ENCODE measurements at places on chromosomes 3 and 15.

DNA sequence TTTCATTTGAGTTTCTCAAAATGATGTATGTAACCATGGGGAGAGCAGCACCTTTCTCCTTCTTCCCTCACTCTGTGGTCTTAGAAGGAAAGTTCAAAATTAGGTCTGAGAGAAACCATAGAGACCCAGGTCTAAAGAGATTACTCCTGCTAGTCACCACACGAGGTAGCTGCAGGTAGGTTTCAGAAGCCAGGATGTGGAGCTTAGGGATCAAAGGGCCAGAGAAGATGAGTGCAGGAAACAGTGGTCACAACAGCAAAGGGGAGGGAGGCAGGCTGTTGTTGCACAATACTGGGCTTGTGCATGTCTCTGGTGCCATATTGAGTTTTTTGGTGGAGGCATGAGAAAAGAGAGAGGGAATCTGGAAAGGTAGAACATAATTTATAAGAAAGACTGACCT lies 583.6 kb downstream of the AGBL1 start:
- DNase-seq, result no peak

- DNase-seq, result no peak
Measured at GRCh38 chr15:69342460-69343076, 43.9 kb downstream of the PAQR5 start.

DNA sequence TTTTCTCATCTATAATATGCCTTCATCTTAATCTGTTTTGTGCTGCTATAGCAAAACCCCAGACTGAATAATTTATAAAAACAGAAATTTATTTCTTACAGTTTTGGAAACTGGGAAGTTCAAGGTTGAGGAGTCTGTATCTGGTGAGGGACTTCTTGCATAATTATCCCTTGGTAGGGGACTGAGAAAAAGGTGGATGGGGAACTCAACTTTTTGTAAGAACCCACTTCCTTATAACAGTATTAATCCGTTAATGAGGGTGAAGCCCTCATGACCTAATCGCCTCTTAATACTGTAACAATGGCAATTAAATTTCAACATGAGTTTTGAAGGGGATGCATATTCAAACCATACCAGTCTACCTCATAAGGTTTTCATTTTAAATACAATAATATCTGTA lies 17.4 kb upstream of the MYH15 start:
- DNase-seq, result no peak

DNA sequence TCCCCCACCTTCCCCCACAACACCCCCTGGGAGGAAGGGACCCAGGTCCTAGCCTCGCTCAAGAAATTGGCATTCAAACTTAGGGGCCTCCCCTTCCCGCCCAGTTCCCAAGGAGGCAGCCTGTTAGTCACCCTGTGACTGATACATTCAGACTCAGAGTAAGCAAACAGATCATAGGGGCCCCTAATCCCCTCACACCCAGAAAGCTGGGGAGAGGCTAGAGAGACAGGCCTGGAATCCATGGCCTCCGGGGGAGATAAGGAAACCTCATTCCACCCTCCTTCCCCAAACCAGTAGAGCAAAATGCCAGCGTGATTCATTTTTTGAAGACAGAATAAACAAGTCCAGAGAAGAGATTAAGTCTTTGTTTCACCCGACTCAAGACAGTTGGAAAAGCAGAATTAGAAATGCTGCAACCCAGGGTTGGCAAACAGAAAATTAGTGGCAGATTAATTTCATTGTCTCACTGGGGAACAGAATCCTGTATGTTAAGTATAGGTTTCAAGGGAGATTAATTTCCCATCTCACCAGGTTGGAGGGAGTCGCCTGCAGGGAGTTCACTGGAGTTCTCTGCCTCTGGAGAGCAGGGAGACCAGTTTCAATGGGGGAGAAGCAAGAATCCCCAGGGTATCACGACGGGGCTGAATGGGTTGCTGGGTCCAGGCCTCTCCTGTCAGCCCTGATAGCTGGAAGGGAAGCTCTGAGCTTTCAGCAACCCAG lies 268.3 kb downstream of the UACA start:
- DNase-seq, result no peak

- DNase-seq, result no peak
Measured at GRCh38 chr3:172315401-172316091, 132.7 kb downstream of the GHSR start.

DNA sequence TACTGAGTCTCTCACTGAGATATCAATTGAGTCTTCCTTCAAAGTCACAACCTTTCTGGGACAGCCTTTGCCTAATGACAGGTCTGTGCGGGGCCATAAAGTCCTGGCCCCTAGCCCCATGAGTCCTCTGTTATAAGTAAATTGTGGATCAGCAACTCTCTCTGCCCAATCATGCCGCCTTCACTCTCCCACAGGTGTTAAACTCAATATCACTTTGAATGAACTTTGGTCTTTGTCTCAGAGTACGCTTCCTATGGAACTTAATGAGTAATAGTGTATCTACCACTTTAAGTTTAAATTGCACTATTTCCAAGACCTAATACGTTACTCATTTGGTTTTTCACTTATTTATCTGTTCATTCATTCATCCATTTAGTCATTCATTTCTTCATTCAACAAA lies 826.4 kb downstream of the TUSC7 start:
- no peak for DNase-seq

DNA sequence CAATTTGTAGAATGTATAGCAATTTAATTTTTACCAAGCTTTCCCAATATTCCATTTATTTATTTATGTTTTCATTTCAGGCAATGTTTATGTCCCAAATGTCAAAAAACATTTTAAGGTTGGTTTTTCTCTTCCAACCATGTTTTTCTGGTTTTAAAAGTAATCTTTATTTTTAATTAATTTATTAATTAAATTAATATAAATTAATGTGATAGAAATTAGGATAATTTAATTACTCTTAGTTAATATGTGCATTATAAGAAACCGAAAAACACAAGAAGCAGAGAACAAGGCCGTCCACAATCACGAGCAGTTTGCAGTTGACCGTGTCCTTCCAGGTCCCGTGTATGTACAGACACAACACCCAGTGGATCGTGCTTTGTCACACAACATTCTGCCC lies 34.2 kb downstream of the FBXO45 start:
- no peak for DNase-seq

DNA sequence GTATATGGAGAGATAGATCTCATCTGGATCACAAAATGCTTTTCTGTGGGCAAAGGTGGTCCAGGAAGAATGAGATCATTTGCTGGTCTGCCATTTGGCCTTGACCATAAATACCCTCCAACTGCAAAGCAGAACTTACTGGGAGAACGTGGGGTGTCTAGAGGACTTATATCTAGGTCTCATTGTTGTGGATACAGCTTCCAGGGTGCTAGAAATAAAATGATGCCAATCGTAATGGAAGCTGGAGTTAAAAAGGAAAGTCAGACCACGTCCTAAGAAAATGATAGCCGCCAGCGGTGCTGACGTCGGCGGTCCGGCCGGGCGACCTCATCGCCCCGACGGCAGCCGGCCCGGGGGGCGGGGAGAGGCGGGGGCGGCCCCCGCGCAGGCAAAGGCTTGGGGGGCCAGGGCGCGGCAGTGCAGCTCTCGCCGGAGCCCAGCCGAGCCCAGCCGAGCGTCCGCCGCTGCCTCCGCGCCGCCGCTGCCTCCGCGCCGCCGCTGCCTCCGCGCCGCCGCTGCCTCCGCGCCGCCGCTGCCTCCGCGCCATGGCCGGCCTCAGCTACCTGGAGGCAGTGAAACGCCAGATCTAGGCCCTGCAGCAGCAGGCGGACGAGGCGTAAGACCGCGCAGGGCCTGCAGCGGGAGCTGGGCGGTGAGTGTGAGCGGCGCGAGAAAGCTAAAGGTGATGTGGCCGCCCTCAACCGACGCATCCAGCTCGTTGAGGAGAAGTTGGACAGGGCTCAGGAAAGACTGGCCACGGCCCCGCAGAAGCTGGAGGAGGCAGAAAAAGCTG lies 89.5 kb downstream of the EOMES start:
- DNase-seq, result no peak

DNA sequence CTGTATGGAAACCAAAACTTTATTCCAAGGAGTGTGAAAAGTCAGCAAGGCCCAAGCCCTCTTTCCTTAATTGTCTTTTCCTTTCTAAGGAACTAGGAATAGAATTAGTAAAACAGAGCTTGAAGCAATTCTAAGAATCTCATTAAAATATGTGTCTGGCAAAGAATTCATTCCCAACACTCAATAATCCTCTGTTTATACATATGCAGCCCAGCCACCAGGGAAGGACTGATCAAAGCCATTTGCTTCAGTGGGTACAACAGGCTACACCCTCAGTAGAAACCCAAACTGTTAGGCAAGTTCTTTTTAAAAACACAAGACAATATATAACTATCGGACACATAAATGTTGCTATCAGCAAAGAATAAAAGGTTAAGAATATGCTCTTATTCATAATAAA lies 266.9 kb downstream of the ERC2 start:
- no peak for DNase-seq

- DNase-seq, result no peak
Measured at GRCh38 chr3:16846373-16847080, 38.2 kb upstream of the PLCL2 start.

DNA sequence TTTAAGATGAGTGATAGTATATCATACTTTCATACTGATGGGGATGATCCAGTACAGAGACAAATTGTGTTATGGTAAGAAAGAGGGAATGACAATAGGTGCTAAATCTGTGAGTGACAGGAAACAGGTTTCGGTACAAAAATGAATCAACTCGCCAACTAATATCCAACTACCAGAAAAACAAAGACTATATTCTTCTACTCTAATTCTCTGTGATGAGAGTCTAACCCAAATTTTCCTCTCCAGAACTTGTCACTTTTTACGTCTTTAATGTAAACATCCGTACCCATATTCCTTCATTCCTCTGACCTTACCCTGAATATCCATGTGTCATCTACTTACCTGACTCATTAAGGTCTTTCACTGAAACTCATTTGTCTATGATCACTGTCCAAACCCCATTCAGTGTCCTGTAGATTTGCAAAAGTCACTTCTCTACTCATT lies 39.6 kb downstream of the SCAPER start:
- no peak for DNase-seq

DNA sequence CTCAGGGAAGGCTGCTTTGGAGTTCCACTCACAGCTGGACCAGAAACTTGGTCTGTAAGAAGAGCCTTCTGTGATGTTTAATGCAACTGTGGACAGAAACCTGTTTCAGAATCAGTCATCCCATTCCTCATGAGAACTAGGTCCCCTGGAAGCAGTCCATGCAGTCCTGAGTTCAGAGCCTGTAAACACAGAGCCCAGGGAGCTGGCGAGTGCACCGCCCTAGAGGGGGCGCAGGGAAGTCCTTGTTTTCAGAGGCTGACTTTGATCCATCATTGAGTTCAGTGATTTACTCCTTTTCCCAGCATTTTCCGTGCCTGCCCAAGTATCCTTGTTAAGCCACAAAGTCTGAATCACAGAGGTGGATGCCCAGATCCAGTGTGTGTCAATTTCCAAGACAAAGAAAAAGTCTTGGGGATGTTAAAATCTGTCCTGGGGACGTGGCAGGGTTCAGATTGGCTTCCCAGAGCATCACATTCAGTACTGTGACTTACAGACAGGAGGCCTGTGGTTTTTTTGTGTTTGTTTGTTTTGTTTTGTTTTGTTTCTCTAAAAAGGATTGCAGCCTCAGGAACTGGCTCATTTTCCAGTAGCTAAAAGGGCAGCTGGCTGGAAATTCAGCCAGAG lies 9.8 kb upstream of the TXNRD3 start:
- no peak for DNase-seq

- no peak for DNase-seq
Measured at GRCh38 chr15:71060983-71061382, 54.3 kb upstream of the THSD4 start.

- no peak for DNase-seq
Measured at GRCh38 chr15:74133694-74134386, 3.5 kb downstream of the ISLR2 start.

DNA sequence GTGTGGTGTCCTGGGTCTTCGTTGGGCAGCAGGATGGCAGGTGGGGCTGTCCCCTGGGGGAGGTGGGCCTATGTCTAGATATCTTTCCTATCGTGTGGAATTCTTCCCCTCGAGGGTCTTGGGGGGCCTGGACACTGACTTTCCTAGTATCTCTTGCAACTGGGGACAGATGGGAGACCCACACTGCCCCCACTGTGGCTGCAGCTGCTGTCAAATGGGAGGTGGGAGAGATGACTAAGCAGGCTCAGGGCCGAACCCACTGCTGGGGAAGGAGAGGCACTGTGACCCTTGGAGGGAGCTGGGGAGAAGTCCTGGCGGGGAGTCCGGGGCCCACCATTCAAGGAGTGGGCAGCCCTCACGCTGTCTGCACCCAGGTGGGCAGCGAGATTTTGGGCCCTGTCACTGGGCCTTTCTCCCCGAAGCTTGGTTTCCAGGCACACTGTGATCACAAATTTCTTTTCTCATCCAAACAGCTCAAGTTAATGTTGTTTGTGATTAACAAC lies 2.9 kb upstream of the FBLN2 start:
- DNase-seq, result no peak

DNA sequence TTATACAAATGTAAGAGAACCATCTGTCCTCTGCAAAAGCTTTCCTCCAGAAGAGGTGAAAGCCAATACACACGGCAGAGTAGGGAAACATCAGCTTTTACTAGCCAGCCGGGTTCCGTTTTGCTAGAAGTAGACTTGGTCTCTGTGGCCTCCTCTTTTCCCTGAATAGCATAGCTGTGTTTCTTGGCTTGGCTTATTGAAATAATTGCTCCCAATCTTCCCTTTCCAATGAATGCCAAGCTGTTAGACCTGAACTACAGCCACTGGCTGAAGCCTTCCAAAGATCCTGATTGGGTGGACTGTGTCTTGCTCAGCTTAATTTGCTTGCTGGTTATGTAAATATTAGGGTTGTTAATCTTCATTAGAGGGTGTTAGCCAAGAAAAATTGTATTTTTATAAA lies 157.8 kb upstream of the ROPN1 start:
- peak; percentile 89 for DNase-seq

- DNase-seq, result no peak
Measured at GRCh38 chr3:188951734-188952133, 220.0 kb upstream of the TPRG1 start.

GRCh38 chr3:142602619-142603385 lies 6.6 kb downstream of the PLS1 start:
- no peak for DNase-seq

DNA sequence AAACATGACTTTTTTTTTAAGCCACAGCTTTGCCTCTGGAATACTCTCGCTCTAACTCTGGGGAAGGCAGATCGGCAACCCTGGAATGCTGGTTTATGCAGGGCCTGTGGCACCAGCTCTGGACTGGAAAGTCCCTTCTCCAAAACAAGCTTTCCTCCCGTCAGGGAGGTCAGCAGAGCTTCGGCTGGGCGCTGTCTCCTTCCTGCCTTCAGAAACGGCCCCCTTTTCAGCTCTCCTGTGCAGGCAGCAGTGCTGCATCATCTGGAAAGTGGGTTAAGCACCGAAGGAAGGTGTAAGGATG lies 42.7 kb upstream of the SKOR1 start:
- no peak for DNase-seq

DNA sequence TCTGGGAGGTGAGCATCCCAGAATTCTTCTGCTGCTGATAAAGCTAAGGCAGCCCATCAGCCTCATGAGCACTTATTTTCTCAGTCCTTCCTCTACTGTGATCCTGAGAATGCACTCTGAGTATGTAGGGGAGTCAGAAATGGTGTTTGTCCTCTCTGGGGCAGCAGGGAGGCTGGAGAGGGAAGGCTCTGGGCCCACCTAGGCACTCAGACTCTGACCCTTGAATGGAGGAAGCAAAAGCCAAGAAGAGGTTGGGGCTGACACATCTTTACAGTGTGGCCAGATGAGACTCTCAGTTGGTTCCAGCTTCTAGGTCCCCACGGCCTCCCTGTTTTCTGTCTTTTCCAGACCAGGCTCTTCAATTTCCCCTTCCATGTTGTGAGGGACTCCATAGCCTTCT lies 36.1 kb upstream of the BLM start:
- DNase-seq, result no peak

- DNase-seq, result no peak
Measured at GRCh38 chr15:78988361-78988911, 43.6 kb upstream of the CTSH start.

Data from NCI-H446 treated with DMSO at 0.1 percent for 48 hours (cell line).